ENCODE measurements at places on chromosomes 1 and 21.

DNA sequence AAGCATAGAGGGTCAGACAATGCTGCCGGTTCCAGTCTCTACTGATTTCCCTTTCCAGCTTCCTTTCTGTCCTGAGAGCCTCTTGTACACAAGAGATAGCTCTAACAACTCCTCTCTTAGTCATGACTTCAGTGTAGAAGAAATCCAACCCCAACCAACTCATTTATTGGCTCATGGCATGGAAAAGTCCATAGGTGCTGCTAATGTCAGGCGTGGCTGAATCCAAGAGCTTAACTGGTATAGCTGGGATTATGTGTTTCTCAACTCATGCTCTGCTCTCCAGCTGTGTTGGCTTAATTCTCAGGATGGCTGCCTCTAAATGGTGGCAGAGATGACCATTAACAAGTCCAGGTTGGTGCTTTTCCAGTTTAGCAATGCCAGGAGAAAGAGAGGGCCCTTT, 12.4 kb upstream of the THRAP3 start:
- DNase-seq = no peak

GRCh38 chr1:206992790-206993189, 22.5 kb upstream of the FCAMR start:
- no peak for DNase-seq

- DNase-seq = no peak
Observed at GRCh38 chr1:222931023-222931422, 116.2 kb downstream of the DISP1 start.

- no peak for DNase-seq
Observed at GRCh38 chr1:51418384-51418959, 88.1 kb upstream of the TTC39A start.

DNA sequence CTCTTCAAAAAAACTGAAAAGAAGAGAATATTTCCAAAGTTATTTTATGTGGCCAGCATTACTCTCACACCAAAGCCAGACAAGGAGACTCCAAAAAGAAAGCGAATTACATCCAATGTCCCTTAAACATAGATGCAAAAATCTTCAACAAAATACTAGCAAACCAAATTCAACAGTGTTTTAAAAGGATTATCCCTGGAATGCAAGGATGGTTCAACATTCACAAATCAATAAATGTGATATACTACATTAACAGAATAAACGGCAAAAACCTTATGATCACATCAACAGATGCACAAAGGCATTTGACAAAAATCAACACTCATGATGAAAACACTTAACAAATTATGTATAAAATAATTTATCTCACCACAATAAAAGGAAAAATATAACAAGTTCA, 207.8 kb downstream of the DENND1B start:
- no peak for DNase-seq

DNA sequence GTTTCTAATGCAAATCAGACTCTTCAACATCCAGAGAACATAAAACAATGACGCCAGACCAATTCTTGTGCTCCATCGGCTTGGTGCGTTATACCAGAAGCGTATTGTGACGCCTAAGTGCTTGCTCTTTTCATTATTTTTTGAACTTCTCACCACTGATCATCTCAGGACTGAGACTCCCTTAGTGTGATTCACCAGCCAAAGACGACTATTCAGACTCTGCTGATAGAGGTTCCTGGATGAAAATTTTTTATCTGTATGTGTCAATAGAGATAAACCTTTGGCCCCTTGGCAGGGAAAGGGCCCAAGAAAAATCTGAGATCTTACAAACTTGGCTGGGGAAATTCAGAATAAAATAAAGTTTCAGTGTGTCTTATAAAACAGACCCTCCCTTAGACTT, 856 bp upstream of the GREM2 start:
- no peak for DNase-seq

GRCh38 chr1:2561446-2561845, 5.3 kb downstream of the TNFRSF14 start:
- no peak for DNase-seq

- no peak for DNase-seq
Observed at GRCh38 chr1:183993132-183993531, 44.4 kb downstream of the COLGALT2 start.

DNA sequence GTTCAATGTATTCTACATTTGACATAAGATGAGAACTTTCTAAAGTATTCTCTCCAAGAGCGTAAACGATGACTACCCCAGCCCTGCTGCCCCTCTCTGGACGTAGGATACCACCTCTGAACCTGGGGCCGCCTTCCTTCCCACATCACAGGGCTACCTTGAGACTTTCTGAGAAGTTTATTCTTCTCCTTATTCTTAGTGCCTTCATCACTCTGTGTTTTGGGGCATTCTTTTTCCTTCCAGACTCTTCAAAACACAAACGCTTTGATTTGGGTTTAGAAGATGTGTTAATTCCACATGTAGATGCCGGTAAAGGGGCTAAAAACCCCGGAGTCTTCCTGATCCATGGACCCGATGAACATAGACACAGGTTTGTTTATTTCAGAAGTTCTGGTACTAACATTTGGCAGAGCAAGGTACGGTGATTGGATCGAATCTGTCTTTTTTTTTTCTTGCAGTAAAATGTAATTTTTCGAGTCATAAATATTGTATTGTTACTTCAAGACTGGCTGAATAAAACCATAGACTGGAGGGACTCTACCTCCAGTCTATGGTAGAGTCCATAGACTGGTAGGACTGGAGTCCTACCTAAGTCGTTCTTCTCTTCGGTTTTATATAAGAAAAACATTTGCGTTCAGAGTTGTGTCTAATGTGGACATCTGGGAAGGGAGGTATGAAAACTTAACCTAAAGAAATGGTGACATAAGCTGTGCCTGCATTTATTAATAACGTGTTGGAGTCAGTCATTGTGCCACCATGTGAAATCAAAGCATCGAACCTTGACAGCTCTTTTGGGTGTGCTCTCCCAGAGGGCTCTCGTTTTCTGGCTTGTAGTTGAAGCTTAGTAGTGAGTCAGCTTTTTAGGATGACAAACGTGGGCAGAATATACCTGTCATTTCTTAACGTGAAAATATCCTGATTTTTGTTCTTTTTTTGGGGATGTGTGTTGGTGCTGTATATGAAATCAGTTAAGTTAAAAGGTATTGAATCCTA, 1.2 kb downstream of the MAN1A2 start:
- no peak for DNase-seq

DNA sequence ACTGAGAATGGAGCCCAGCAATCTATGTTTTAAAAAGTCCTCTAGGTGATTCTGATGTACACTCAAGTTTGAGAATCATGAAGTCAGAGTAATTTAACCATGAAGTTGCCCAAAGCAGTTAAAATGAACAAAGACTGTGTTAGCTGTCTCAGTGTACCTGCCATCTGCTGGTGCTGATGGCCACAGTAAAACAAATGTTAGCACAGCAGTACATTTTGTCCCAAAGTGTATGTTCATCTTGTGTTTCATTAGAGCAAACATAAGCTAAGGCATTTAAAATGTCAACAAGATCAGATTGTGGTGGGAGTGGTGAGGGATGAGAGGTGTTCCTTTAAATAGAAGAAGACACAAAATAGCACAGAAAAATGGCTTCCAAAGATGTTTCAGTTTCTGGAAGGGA, 31.1 kb downstream of the FYB2 start:
- DNase-seq = no peak

DNA sequence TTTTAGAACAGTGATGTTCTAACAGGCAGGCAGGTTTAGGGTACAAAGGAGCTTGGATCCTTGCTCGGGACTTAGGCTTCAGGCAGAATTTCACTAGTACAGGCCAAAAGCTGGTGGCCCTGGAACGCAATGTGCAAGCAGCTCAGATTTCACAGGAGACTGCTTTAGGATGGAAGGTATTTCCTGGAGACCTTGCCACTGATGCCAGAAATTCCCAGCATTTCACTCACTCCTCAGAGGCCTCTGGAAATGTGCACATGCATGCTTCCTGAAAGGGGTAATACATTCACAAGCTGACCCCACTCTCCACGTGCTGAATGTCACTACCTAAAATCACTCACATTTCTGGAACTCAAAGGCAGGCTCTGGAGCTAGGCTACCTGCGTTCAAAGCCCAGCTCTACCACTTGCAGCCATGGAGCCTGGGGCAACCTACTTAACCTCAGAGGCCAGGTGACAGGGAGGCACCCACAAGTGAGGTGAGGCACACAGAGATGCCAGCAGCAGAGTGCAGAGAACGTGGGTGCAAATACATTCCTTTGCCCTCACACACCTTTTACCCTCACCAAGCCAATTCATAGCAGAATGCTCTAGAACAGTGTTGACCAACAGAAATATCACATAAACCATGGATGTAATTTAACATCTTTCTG, 56.5 kb downstream of the CDC7 start:
- no peak for DNase-seq

GRCh38 chr1:183012301-183012994, 10.8 kb upstream of the LAMC1 start:
- DNase-seq = no peak

GRCh38 chr1:214363386-214363785, 82.4 kb downstream of the SMYD2 start:
- DNase-seq = no peak

DNA sequence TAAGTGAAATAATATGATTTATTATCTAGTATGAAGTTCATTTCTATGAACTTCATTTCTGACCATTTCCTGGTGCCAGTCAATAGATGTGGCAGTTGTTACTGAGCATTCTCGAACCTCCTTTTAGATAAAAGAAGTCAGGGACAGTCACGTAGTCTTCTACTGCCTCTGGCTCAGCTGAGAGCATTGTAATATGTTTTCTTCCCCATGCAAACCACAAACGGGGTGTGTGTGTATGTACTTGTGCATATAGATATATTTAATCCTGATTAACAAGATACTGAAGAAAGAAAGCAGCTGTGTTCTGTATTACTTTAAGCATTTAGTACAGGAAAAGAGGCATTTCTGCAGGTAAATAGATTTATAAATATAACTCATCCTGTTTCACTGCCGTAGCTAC, 21.6 kb downstream of the ZNF684 start:
- no peak for DNase-seq

- DNase-seq = no peak
Observed at GRCh38 chr1:24786191-24786590, 40.9 kb downstream of the CLIC4 start.

DNA sequence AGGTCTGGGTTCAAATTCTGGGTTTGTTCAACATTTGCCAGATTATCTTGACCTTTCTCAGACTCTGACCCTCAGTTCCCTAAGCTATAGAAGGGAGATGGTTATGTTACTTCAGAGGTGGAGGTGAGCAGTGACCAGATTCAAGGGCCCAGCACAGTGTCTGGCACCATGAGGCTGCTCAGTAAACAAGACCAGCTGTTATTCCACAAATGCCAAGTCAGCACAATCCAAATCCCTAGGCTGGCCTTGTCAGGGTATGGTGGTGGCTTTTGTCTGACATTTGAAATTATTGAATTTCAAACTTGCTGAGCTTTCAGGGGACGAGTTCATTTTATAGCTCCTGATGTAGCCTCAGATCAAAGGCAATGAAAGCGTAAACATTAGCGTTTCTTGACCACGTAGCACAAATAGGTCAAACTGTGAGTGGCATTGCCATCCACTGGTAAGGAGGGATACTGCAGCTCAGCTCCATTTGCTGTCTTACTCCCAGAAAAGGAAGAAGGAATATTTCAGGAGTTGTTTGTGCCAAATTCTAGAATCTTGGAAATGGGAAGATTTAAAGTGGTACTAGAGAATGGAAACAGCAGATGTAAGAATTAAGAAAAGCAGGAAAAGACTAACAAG, 94.3 kb upstream of the EDN2 start:
- DNase-seq = no peak

GRCh38 chr1:41864471-41865040, 54.2 kb downstream of the HIVEP3 start:
- no peak for DNase-seq

GRCh38 chr1:43454270-43455011, 710 bp upstream of the HYI start:
- peak; percentile 84 for DNase-seq

DNA sequence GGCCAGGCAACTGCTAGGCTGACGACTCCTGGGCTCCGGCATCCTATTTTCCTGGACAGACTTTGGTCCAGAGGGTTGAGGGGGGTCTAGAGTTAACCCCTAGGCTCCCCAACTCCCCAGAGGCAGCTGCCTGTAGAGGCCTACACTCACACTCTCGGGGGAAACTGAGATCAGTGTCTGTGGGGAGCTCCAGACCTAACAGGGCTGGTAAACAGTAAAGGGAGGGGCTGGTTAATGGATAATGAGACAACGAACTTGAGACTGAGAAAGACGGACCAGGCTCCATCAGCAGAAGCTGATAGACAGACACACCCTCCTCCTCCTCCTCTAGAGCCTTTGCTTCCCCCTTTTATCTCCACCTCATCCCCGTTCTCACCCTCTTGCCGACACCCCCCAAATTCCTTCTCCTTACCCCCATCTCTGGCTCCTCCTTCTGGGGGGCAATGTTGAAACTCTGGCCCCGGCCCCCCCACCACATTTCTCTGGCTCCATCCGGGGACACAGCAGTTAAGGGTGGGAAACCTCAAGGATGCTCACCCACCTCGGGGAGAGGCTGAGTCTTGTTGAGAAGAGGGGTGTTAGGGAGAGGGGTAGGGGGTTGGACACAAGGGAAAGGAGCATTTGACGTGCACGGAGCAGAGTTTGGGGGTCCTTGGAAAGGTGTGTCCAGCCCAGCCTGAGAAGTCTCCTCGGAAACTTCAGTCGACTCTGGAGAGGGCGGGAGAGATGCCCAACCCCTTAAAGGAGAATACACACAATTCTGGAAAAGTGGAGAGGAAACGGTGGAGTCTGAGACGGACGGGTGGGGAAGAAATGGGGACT, at the start of gene MTMR11:
TSS of gene MTMR11 (minus strand) at position 710 of the 822 bp plus-strand sequence. CDS start at position 478, 232 bp downstream.
- DNase-seq = peak; percentile 5

DNA sequence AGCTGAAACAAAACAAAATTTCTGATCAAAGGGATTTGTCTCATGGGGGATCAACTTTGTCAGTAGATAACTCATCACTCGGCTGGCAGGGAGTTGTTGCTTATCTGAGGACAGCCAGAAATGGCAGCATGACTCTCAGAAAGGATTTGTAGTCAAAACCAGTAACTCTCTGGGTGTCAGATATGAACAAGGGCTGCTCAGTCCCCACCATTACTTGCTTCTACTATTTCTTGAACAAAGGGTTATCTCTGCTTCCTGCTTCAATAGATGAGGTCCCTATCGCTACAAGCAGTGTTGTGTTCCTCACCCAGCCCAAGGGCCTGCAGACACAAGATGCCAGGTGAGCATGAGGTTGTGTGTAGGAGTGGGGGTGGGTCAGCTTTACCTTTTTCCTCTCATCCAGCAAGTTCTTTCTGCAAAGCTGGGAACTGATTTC, 116.2 kb downstream of the PTBP2 start:
- no peak for DNase-seq

- no peak for DNase-seq
Observed at GRCh38 chr1:229018674-229019295, 252.1 kb upstream of the RAB4A start.

DNA sequence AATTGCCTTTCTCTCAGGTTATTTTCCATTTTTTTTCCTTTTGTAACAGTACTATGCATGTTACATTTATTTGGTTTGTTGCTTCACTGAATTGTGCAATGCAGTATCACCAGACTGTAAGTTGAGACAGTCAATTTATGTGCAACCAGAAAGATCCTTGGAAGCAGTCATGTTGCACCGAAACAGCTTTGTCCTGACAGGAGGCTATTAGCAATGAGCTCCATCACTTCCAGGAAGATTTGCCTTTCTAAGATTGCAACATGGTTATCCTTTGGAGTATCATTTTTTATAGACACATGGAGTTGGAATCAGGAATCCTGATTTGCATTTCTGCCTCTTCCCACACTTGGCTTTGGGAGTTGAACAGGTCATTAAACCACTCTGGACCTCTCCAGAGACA, 84.5 kb upstream of the ST6GALNAC5 start:
- DNase-seq = no peak

- DNase-seq = peak; percentile 48
Observed at GRCh38 chr1:70487910-70488665, 77.0 kb downstream of the CTH start.
